ENCODE measurements at places on chromosomes 2 and 18.

DNA sequence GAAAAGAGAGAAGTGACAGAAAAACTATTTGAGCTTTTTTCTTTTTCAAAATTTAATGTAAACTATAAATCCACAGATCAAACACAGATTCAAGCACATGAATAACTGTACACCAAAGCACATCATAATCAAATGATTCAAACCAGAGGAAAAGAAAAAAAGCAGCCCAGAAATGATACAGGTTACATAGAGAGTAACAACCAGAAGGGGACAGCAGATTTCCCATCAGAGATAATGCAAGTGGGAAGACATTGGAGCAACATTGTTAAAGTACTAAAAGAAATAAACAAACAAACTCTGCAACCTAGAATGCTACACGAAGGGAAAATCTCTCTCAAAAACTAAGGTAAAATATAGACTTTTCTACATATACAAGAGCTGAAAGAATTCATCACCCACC, 34.5 kb downstream of the CMPK2 start:
- no peak for DNase-seq

DNA sequence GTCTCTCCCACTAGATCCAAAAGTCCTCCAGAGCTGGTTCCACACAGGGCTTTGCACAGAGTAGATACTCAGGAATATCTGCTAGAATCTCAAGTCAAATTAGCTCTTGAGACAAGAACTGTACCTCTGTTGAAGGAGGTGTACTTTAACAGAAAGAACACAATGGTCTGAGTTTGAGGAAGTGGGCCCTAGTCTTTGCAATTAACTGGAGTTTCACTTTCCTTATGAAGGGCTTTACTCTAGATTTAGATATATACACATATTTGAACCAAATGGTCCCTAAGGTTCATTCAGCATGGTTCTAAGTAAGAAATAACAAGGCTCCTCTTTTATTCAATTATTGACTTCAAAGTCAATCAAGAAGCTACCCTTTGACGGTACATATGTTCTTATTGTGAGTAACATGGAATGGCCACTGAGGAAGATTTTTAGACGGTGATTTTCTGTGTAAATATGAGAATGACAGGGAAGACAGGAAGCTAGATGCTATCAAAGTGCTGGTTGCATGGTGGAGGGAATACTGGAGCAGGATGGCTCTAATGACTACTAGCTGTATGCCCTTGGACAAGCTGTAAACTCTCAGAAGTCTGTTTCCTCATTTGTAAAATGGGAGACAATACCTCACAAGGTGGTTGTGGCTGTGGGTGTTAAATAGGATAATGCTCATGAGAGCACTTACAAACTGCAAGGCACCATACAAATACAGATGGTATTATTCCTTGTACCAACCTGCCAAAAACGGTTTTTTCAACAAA, 73.5 kb upstream of the SERTAD2 start:
- DNase-seq, result no peak

DNA sequence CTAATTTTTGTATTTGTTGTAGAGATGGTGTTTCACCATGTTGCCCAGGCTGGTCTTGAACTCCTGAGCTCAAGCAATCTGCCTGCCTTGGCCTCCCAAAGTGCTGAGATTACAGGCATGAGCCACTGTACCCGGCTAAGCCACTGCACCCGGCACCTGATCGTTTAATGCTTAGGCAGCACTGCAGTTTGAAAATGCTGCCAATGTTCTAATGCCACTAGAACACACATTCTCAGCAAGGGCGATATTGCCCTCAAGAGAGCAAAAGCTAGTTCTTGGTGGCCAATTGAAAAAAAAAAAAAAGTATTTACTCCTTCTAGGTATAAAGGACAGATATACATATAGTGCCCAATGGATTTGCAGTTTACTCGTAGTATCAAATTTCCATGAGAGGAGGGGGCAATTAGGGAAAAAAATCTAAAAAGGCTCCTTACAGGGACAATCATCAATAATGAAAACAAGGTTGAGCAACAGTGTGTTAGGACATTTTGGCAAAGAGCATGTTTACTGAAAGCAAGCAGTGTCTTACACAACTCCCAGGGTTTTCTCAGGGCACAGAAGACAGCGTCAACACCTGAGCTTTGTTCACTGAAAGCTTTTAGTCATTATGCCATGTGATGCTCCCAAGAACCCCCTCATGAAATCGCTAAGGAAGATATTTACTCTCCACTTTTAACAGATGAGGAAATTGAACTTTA, 199.9 kb upstream of the PKDCC start:
- DNase-seq, result no peak

DNA sequence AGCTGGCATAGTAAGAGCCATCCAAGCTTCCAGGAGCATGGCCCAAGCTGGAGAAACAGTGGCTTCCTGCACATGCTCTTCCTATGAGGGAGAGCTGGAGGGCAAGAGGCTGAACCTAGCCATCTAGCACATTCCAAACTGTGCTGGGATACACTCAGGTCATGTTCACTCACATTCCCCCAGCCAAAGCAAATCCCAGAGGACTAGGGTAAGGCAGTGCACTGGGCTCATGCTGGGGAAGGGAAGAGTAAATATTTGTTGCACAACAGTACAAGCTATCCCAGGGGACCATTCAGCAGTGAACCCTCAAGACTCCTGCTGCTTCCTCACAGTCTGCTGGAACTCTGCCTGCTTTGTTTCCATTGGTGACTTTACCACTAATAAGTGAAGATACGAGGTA, 20.7 kb upstream of the GYPC start:
- no peak for DNase-seq

GRCh38 chr18:79681484-79682387, 2.1 kb downstream of the CTDP1 start:
- no peak for DNase-seq

- no peak for DNase-seq
These were observed 165.2 kb upstream of the DTNA start for GRCh38 chr18:34544930-34545329.

Measured in aorta (tissue), 5 donors.